A549 treated with ZK216348 at 1 μM for 4 hours (cell line): ENCODE measurements at places on chromosomes 12 and 14. TPM values are rescaled to one million over a fixed set of nuclear protein-coding genes. Genes with fewer than 3 reads are reported as not detected.

HOXC13 gene
- 11.6 to 22.7 TPM (median 15.6 TPM) in 5 replicates for total RNA-seq

CISTR gene
- total RNA-seq = not detected in 5 replicates

TAS2R19 gene
- total RNA-seq = 0.19 TPM in 1 of 5 replicates, not detected in the others

BCDIN3D gene
- total RNA-seq = 4.4 to 4.7 TPM (median 4.5 TPM) in 5 replicates

CLEC7A gene
- total RNA-seq = not detected in 5 replicates
